Activated CD8-positive, alpha-beta memory T cell treated with anti-CD3 and anti-CD28 coated beads for 1 hour (primary cell): ENCODE measurements at places on chromosomes 5 and 9.

GRCh38 chr9:93077811-93078210 is 18.2 kb upstream of the CARD19 start:
- no peak for DNase-seq

DNA sequence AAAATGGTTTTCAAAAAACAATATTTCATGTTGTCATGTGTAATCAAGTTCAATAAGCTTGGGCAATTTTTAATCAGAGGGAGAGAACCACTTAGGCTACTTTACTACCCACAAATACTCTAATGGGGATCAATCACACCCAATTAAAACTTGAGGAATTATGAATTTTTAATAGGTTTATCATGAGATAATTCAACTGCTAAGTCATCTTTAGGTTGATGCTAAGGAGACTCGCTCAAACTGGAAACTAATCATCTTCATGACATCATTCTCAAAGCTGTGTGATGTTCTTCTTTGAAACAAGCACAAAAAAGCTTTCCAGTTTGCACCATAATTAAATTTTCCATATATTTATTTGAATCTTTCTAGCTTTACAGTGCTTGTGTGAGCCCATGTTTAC is 867.5 kb downstream of the MAT2B start:
- DNase-seq, result no peak

DNA sequence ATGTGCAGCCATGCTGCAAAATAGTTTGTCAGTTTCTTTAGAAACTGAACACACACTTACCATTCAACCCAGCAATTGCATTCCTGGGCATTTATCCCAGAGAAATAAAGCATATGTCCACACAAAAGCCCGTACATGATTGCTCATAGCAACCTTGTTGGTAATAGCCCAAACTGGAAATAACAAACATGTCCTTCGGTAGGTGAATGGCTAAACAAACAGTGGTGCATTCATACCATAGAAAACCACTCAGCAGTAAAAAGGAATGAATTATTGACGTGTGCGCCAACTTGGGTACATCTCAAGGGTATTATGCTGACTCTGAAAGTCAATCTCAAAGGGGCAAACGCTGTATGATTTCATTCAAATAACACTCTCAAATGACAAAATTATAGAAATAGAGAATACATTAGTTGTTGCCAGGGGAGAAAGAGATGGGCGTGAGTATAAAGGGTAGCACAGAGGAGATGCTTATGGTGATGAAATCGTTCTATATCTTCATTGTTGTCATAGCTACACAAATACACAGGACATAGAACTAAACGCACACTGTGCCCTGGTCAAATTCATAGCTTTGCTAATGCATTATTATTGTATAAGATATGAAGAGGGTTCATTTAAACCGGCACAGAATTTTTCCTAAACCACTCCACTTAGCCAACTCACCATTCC is 58.2 kb downstream of the DRD1 start:
- no peak for DNase-seq

DNA sequence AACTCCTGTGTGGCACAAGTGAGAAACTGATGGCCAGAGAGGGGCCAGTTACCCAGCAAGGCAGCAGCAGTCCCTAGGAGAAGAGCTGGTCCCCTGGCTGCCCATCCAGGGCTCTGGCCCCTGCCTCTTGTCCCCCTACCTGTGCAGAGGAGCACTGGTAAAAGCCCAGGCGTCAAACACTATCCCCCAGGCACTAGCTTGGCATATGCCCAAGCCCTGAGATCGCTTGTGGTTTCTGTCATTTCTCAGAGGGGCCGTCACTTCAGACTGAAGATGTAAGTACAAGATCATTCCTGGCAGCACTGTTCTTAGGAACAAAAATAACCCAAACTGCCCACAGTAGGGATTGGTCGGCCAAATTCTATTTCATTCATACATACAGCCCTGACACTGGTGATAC is 53.9 kb downstream of the COL15A1 start:
- DNase-seq, result no peak

GRCh38 chr5:176466245-176466871 is 18.2 kb downstream of the FAF2 start:
- DNase-seq, result no peak

DNA sequence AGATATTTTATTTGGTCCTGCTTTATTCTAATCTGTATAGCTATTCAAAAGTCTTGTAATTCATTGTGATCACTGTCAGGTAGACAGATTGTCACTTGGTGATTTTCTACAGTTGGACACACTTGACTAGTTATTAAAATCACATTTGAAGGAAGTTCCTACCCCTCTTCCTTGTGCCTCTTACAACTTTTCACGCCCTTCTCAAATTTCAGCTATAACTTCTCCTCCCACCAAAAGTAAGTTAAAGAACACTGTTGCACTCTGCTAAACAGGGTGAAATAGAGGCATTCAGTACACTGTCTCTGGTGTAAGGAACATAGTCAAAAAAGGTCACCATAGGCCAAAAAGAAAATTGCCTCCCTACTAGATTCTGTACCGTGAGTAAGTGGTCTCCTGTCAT is 142.1 kb upstream of the POU5F2 start:
- DNase-seq, result no peak
